Trophoblast cell (in vitro differentiated cells and primary cell): ENCODE measurements at places on chromosomes 4 and X.

- no peak for DNase-seq
Observed at GRCh38 chr4:155946486-155946885, 7.2 kb downstream of the CTSO start.

DNA sequence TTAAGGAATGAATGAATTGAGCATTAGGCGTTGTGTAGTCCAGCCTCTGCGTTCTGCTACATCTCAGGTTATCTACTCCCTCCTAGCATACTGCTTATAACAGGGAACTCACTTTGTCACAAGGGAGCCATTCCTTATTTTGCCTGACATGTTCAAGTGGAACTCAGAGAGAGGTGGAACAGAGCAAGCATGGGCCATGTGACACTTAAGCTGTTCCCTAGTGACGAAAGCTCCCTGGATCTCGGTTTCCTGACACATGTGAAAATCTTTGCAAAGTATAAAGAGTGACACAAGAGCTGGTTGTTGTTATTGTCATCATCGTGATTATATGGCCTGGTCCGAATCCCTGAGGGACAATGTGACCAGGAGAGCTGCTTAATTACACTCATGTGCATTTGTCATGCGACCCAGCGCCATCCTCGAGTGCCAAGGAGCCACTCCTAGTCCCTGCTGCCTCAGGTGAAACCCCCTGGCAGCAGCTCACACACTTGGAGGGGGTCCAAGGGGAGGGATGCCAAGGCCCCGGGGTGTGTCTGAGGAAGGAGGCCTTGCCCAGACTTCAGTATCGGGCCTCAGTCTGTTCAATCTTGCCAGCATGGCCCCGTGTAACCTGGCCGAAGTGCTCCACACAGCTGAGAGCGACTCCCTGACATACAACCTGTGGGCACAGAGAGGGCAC lies 98.5 kb upstream of the MAP3K15 start:
- DNase-seq: no peak

DNA sequence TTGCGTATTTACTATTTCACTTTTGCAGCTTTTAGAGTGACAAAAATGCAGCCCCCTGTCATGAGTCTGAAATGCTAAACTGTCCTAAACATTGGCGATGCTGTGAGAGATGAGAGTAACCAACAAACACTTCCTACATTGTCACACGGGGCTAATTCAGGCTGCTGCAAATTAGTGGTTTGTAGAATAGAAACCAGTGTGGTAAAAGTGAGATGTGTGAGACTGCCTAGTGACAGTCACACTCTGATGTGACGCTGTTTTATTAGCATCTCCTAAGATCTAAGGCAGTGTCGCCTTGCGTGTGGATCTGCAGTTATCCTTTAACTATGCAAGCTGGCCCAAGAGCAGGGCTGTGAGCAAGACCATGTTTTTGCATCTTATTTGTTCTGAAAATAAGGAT lies 800.2 kb upstream of the TENM3 start:
- no peak for DNase-seq

DNA sequence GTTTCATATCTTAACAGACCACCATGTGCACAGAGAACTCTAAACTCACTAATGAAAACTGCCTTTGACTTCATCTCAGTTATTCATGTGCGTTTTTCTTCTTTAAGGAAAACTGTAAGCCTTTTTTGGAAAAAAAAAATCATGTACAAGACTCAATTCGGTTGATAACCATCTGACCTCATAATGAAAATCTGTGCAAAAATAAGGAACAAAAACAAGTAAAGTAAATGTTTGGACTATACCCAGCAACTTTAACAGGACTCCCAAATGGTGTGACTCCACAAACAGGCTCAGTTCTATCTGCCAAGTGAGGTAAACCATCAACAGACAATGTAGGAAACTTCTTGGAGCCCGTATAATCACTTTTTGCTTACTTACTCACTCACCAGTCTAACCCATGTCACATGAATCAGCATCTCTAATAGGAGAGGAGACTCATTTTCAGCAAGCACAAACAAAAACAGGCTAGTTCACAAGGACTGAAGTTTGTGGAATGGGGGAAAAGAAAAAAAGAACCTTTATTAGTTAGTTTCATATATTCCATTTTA lies 9.3 kb downstream of the APOO start:
- DNase-seq: no peak
